ENCODE measurements at places on chromosomes 3 and 15.

GRCh38 chr15:100696452-100696851, 94.1 kb downstream of the ASB7 start:
- no peak for DNase-seq
- no peaks in the 10 kb centered on the region for H3K4me1 ChIP-seq
- no peak overlapping the region for H3K4me3 ChIP-seq
- H3K27me3 ChIP-seq: peaks cover 12% of the 10 kb centered on the region

GRCh38 chr3:45642731-45643152, 46.5 kb upstream of the SACM1L start:
- peaks cover 42% of the 10 kb centered on the region for H3K4me1 ChIP-seq
- H3K27me3 ChIP-seq: no peaks in the 10 kb centered on the region
- peaks cover 69% of the 10 kb centered on the region for H3K36me3 ChIP-seq
- no peak for DNase-seq
- no peak overlapping the region for H3K4me3 ChIP-seq
- H3K27ac ChIP-seq: peak overlapping the region; percentile 65

DNA sequence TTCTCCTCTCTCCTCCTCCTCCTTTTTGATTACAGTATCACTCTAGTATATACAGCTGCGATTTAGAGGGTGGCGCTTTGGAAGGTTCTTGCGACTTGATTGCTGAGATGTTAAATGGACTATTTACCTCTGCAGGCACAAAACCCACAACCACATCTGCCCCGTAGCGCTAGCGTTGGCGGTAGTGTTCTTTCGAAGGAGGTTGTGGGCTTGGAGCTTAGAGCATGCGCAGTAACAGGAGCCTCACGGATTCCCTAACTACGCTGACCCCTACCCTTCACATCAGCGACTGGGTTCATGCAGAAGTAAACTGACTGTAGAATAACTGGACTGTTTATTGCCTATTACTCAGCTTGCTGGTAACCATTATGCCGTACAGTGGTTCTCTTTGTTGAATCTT, 58.0 kb downstream of the CGGBP1 start:
- no peak overlapping the region for H3K27ac ChIP-seq
- peak overlapping the region; percentile 71 for H3K4me3 ChIP-seq
- DNase-seq: no peak
- H3K27me3 ChIP-seq: no peaks in the 10 kb centered on the region

DNA sequence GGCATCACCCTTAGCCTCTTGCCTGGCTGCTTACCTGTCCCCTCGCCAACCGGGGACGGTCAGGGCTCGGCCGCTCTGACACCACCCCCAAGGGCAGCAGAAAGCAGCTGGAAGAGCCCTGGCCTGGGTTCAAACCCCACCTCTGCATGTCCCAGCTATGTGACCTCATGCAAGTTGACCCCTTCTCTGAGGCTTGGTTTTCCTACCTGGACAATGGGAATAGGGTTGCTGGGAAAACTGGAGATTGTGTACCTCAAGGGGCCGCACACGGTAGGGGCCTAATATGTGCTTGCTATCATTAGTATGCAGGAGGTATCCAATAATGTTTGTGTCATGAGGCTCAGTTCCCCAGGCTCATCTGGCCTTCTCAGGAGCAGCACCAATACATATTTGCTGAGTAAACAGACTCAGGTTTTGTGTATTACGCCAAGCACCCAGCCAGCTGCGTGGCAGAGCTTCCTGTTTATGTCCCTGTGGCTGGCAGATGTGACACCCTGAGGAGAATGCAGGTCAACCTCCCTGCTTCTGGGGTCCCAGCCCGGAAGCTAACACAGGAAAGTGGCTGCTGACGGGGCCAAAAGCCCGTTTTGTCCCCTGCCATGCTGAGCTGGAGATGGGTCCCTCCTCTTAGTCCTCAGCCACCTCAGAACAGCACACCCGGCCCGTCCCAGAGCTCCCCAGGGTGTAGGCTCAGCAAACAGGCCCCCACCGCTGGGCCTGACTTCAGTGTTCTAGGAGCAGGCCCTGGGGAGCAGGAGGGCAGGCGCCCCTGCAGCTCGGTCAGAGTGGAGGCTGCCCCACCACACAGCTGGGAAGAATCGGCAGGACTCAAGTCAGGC, 29.7 kb downstream of the PLXND1 start:
- DNase-seq: peak; percentile 53
- H3K27ac ChIP-seq: peak overlapping the region; percentile 86
- no peaks in the 10 kb centered on the region for H3K36me3 ChIP-seq
- no peaks in the 10 kb centered on the region for H3K27me3 ChIP-seq
- peaks cover 61% of the 10 kb centered on the region for H3K4me1 ChIP-seq
- peak overlapping the region; percentile 48 for H3K4me3 ChIP-seq

DNA sequence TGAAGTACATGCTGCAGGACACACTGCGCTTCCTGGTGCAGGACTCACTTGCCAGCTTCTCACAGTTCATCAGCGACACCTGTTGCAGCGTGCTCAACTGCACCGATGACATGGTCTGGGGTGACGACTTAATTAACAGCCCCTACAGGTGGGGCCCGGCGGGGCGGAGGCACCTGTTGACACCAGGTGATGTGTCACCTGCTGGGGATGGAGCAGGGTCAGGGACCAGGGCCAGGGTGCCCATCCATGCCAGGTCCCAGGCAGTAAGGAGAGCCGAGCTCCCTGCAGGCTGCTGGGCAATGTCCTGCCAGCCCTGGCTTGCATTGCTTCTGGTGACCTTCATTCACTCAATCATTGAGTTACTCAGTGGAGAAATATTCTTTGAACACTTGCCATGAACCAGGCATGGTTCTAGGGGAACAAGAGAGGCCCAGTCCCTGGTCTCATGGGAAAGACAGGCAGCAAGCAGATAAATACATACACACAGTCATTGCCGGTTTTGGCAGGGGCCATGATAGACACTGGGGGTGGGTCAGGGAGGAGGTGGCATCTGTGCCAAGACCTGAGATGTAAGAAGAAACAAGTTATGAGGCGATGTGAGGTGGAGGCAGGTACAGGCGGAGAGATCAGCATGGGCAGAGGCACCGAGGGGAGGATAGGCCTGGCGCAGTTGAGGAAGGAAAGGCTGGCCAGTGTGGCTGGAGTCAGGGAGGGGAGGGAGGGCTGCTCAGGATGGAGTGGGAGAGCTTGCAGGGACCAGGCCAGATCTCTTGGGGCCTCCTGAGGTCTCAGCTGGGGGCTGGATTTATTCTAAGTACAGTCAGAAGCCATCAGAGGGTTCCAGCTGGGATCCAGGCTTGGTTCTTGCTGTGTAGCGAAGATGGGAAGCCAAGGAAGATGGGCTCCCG, 30.8 kb downstream of the DNAH1 start:
- H3K36me3 ChIP-seq: peaks cover 52% of the 10 kb centered on the region
- no peaks in the 10 kb centered on the region for H3K4me1 ChIP-seq
- no peak for DNase-seq

DNA sequence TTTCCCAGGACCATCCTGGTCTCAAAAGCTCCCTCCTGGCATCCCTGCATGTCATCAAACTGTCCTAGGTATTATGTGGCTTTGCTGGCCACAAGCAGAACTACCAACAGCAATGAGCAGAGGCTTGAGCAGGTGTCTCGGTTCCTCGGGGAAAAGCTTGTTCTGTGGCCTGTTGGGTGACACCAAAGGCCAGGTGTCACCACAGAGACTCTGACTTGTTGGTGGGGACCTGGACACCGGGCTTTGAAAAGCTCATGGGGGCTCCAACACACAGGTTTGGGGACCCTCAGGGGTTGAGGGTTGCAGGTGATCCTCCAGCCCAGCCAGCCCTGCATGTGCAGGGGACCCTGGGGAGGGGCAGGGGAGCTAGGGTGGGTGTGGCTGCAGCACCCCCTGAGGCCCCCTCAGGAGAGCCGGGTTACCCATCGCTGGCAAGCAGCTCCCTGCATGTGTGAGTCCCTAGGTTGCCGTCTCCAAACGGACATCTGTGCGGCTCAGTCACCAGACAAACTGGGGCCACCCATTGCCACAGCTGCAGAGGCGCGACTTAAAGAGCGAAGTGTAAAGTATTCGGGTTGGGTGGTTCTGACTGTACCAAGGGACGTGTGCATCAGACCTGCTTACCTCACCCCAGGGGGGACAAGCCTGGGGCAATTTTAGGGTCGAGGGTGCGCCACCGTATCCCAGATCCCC, 140.1 kb downstream of the CHSY1 start:
- DNase-seq: no peak
- H3K27ac ChIP-seq: no peak overlapping the region
- H3K4me3 ChIP-seq: no peak overlapping the region
- no peaks in the 10 kb centered on the region for H3K36me3 ChIP-seq
- peaks cover 6% of the 10 kb centered on the region for H3K4me1 ChIP-seq

DNA sequence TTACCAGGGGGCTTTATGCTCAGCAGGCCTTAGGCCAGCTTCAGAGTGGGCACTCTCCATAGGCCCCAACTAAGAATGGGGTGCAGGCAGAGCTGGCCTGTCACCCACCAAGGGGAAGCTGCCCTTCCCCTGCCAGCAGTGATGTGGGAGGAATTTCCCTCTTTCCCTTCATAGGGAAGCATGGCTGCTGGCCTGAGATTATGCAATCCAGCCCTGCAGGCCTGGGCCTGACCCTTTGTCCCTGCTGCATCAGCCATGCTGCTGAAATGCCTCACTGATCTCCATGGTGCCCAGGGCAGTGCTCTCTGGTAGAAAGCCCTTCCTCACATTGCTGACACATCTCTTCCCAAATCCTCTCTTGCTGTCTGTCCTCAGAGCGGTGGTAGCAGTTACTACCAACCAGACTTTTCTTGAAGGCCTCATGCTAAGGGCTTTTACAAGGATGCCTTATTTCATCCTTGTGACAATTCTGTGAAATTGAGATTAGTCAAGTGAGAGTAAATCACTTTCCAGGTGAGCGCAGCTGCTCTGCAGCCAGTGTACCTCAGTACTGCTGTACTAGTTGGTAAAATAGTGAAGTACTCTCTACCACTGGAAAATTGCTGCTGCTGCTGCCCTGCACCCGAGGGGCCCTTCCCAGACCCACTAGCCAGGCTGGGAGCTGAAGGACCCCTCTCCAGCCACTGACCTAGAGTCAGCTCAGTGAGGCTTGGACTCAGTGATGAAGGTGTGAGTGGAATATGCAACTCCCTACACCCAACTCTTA, 33.8 kb downstream of the MRAS start:
- H3K27me3 ChIP-seq: peaks cover 64% of the 10 kb centered on the region
- H3K36me3 ChIP-seq: no peaks in the 10 kb centered on the region
- H3K27ac ChIP-seq: no peak overlapping the region
- no peaks in the 10 kb centered on the region for H3K4me1 ChIP-seq
- DNase-seq: no peak

GRCh38 chr3:178583963-178584575, 47.8 kb downstream of the KCNMB2 start:
- DNase-seq: no peak
- H3K27me3 ChIP-seq: no peaks in the 10 kb centered on the region
- H3K4me3 ChIP-seq: no peak overlapping the region

DNA sequence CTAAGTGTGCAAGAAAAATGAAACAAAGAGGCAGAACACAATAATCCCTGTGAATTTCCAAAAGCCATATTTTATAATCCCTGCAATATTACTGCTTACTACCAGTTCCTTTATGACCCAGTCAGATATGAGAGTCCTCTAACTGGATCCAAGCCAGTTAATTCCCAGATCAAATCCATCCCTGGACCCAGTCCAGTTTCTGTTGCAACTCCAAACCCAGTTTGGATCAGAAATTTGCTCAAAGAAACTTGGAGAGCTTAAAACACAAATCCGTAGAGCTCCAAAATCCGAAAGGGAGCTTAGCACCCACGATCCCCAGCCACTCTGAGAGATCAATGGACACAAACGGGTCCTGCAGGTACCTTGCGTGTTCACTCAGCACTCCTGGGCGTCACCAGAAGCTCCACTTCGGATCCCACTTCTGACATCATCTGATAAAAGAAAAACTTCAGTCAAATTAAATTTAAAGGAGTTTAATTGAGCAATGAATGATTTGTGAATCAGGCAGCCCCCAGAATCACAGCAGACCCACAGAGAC, 32.6 kb upstream of the THUMPD3 start:
- H3K4me3 ChIP-seq: no peak overlapping the region
- H3K27me3 ChIP-seq: peaks cover 8% of the 10 kb centered on the region
- H3K27ac ChIP-seq: no peak overlapping the region
- no peak for DNase-seq
- no peaks in the 10 kb centered on the region for H3K36me3 ChIP-seq
- H3K4me1 ChIP-seq: no peaks in the 10 kb centered on the region
